PC-9 (cell line): ENCODE measurements at places on chromosomes 3 and 15.

DNA sequence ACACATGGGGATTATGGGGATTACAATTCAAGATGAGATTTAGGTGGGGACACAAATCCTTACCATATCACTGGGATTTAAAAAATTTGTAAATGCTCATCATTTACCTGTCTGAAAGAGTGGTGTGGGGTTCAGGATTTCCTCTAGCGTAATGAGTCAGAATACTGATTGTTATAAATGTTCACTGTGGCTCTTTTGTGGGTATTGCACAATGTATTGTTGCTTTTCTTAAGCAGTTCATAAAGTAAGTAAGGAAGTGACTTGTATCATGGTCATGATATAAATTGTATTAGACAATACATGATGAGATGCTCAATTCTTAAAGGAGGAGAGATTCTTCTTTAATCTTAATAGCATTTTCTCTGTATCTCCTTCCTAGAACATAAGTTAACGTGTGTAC is 262.1 kb downstream of the CNTN4 start:
- no peak for DNase-seq

DNA sequence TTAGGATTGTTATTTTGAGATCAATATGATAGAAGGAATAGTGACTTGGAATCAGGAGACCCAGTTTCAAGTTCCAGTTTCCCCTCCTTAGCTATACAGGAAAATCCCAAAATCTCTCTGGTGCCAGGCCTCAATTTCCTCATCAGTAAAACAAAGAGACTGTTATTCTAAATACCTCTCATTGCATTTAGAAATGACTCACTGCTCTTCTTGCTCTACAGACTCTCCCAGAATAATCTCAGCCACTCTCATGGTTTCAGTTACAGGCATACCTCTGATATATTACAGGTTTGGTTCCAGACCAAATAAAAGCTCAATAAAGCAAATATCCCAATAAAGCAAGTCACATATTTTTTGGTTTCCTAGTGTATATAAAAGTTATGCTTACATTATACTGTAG is 28.3 kb downstream of the IMPG2 start:
- no peak for DNase-seq

GRCh38 chr3:14133188-14133800 is 8.4 kb downstream of the TMEM43 start:
- DNase-seq: no peak

- DNase-seq: peak; percentile 48
These were observed 18.2 kb downstream of the TBC1D2B start for GRCh38 chr15:78059110-78059839.

GRCh38 chr3:172982736-172983364 is 158.2 kb downstream of the SPATA16 start:
- DNase-seq: no peak
